ENCODE measurements at places on chromosomes 13 and 19.

DNA sequence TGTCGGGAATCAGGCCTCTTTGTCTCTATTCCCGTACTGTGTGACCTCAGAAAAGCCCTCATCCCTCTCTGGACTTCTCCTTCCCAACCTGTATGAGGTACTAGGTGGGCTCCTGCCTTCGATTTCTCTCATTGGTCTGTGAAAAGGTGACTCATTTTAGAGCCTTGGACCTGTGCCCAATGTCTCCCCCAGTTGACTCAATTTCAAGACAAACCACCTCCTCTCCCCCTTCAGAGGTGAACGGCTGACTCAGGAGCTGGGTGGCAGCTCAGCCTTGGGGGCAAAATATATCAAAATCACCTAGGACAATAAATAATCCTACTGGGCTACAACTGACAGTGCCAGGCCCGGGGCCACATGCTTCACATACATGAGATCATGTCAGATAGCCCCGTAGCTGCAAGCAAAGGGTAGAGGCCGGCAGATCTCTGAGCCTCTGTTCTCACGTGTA is 630 bp downstream of the COQ8B start:
- peaks cover 6% of the 10 kb centered on the region for H3K4me1 ChIP-seq
- H3K27ac ChIP-seq: peak overlapping the region; percentile 71
- H3K27me3 ChIP-seq: no peaks in the 10 kb centered on the region
- H3K4me3 ChIP-seq: peak overlapping the region; percentile 89
- no peaks in the 10 kb centered on the region for H3K36me3 ChIP-seq

DNA sequence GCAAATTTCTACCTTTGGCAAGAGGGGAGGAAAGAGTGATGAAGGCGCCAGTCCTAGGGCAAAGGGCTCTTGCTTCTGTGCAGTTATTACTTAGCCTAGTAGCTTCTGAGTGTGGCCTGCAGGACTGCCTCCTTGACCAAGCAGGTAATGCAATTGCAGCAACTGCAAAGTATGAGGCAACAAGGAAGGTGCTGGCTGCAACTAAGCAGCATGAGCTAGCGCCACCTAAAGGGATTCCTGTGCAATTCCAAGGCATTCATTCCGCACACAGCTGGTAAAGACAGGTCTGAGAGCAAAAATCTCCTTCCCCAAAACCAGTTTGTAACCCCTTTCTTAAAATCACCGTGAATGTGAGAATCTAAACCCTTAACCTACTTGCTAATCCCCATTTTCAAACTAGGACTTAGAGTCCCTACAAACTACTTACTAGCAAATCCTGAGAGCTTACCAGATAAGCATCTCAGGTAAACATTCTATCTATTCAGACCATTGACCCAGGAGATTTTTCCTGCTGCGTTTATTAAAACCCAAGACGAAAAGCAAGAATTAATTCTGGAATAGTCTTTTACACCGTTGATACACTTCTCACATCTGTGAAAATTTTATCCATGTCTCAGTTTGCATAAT is 62.9 kb downstream of the DCT start:
- H3K27me3 ChIP-seq: no peaks in the 10 kb centered on the region
- H3K4me1 ChIP-seq: no peaks in the 10 kb centered on the region
- peak; percentile 92 for DNase-seq
- H3K27ac ChIP-seq: no peak overlapping the region
- no peaks in the 10 kb centered on the region for H3K36me3 ChIP-seq
- no peak overlapping the region for H3K4me3 ChIP-seq

GRCh38 chr13:73989244-73989843 is 144.9 kb downstream of the KLF12 start:
- H3K27me3 ChIP-seq: no peaks in the 10 kb centered on the region
- H3K4me1 ChIP-seq: peaks cover 7% of the 10 kb centered on the region
- H3K36me3 ChIP-seq: no peaks in the 10 kb centered on the region
- no peak overlapping the region for H3K27ac ChIP-seq

DNA sequence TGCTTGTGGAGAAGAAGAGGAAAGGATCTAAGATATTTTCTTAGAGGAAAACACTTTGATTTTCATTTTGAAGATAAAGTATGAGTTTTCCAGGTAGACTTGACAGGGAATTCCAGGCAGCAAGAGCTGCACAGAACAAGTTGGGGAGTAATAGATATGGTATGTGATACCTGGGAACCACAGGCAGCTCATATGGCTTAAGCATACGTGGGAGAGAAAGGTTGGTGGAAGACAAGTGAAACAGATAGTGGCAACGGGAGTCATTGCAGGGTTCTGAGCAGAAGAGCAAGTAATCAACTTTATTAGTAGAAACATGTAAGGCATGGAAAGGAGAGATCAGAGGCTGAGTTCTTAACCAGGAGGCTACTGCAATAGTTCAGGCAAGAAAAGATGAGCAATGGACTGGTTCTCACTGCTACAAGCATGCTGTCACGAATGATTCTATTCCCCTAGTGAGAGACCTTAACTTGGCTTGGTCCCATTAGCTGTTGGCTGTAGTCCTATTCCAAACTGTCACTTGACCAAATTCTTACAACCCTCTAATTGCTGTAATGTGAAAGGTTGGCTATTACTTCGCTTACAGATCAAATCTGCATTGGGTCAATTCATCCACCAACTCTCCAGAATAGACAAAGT is 217.9 kb downstream of the VWA8 start:
- H3K27me3 ChIP-seq: no peaks in the 10 kb centered on the region
- no peak overlapping the region for H3K4me3 ChIP-seq
- no peaks in the 10 kb centered on the region for H3K4me1 ChIP-seq

- no peak for DNase-seq
- H3K27ac ChIP-seq: no peak overlapping the region
- H3K4me3 ChIP-seq: no peak overlapping the region
- no peaks in the 10 kb centered on the region for H3K27me3 ChIP-seq
- no peaks in the 10 kb centered on the region for H3K4me1 ChIP-seq
Measured at GRCh38 chr19:13633109-13633508, 126.8 kb upstream of the CACNA1A start.

- H3K4me1 ChIP-seq: no peaks in the 10 kb centered on the region
- H3K4me3 ChIP-seq: no peak overlapping the region
- no peak overlapping the region for H3K27ac ChIP-seq
- no peak for DNase-seq
- no peaks in the 10 kb centered on the region for H3K36me3 ChIP-seq
Measured at GRCh38 chr19:31783592-31783991, 434.4 kb upstream of the TSHZ3 start.

GRCh38 chr19:7287722-7288121 is 6.5 kb downstream of the INSR start:
- H3K4me3 ChIP-seq: no peak overlapping the region
- no peak for DNase-seq
- H3K4me1 ChIP-seq: no peaks in the 10 kb centered on the region
- H3K27me3 ChIP-seq: no peaks in the 10 kb centered on the region

- DNase-seq: no peak
- H3K4me3 ChIP-seq: no peak overlapping the region
- no peaks in the 10 kb centered on the region for H3K36me3 ChIP-seq
Measured at GRCh38 chr19:10008184-10008765, 2.0 kb downstream of the COL5A3 start.

- H3K4me1 ChIP-seq: peaks cover 5% of the 10 kb centered on the region
- H3K36me3 ChIP-seq: no peaks in the 10 kb centered on the region
- H3K4me3 ChIP-seq: no peak overlapping the region
- DNase-seq: peak; percentile 86
Measured at GRCh38 chr19:48660852-48661710, 11.7 kb downstream of the NTN5 start.

- H3K4me1 ChIP-seq: no peaks in the 10 kb centered on the region
- no peak overlapping the region for H3K4me3 ChIP-seq
- no peaks in the 10 kb centered on the region for H3K27me3 ChIP-seq
Measured at GRCh38 chr13:106205871-106206270, 329.6 kb downstream of the EFNB2 start.

DNA sequence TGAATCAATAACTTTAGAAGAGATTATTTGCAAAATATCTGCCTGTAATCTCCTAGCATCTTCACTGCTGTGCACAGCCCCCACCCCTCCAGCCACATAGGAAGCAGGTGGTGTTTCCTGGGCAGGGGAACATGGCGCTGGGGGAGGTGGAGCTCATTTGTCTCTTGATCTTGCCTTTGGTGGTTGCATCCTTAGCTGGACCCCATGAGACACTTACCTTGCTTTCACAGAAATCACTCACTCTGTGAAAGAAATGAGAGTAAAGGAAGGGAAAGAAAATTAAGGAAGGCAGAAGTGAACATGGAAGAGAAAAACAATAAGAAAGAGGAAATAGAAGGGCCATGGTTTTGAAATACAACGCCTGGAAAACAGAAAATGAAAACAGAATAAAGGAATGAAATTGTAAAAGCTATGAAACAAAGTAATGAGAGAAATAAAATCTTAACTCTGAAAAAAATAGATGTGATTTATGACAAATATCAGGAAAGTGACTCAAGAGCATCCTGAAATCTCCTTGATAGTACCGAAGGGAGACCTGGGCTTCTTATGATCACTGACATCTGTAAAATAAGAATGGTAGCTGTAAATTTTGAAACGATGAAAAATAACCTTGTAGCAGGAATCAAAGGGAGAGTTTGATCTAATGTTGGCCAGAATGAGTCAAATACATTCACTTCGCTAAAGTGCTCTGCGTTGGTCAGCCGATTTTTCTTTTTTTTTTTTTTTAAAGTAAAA is 17.2 kb upstream of the RNASEH2B start:
- H3K36me3 ChIP-seq: no peaks in the 10 kb centered on the region
- H3K27ac ChIP-seq: no peak overlapping the region
- H3K4me1 ChIP-seq: no peaks in the 10 kb centered on the region
- no peak for DNase-seq
- no peak overlapping the region for H3K4me3 ChIP-seq

DNA sequence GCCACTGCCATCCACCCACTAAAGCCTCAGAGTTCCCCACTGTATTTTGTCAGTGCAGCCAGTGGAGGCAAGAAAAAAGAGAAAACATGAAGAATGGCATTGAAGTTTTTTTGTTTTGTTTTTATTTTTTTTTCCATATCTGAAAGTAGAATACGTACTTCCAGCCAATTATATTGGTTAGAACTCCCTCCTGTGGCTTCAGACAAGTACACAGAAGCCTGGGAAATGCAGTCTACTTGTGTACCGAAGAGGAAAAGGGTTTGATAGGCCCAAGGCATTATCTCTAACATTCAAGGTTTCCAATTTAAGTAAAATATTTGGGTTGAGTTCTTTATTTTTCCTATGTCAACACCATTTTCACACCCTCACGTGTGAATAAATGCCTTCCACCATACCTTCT is 696.2 kb upstream of the GPC6 start:
- no peaks in the 10 kb centered on the region for H3K27me3 ChIP-seq
- no peak for DNase-seq
- no peaks in the 10 kb centered on the region for H3K4me1 ChIP-seq
- no peak overlapping the region for H3K4me3 ChIP-seq
- no peaks in the 10 kb centered on the region for H3K36me3 ChIP-seq
- no peak overlapping the region for H3K27ac ChIP-seq

- H3K27me3 ChIP-seq: no peaks in the 10 kb centered on the region
- H3K27ac ChIP-seq: no peak overlapping the region
- no peaks in the 10 kb centered on the region for H3K36me3 ChIP-seq
- no peak for DNase-seq
Measured at GRCh38 chr13:48132961-48133360, 38.1 kb upstream of the MED4 start.

GRCh38 chr13:36872621-36873020 is 47.4 kb downstream of the SMAD9 start:
- no peaks in the 10 kb centered on the region for H3K4me1 ChIP-seq
- no peak for DNase-seq
- H3K27ac ChIP-seq: no peak overlapping the region
- no peaks in the 10 kb centered on the region for H3K27me3 ChIP-seq
- H3K4me3 ChIP-seq: no peak overlapping the region

DNA sequence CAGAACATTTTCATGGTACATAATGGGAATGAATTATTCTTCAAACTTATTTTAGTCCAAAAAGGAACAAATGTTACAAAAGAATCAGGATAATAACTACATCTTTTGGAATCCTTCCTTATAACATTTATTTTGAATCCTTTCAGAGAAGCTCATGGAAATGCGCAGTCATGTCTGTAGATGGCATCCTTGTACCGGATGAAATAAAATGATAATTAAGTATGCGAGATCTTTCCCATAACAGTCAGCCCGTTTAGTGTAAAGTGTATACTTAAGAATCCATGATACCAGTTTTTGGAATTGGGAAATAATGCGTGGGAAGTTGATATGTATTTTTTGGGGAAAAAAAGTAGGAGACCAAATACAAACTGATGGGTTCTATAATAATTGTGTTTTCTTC is 418.8 kb downstream of the GPC5 start:
- no peaks in the 10 kb centered on the region for H3K36me3 ChIP-seq
- no peaks in the 10 kb centered on the region for H3K27me3 ChIP-seq
- no peaks in the 10 kb centered on the region for H3K4me1 ChIP-seq
- no peak for DNase-seq

DNA sequence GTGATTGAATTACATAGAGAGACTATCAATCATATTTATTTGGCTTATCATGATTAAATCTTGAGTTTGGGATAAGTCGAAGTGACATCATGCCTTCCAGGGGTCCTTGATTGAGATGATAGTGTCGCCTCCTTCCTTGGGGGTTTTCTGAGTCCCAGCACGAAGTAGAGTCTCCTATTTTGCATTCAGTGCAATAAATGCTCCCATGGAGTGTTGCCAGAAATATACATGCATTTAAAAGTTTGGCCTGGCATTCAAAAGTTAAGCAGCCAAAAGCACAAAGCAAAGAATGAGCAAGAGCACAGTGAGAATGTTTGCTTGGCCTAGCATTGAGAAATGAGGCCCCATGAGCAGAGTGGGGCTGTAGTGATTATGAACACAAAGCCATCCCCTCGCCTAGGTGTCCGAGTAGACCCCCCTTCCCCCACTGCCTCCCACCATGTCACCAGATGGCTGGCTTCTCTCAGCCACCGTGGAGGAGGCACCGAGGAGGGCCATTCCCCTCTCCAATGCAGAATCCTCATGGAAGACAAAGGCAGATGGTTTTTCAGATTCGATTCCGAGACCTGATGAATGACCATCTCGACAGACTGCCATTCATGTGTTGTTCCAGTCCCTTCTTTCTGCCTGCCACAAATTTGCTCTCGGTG is 58.8 kb upstream of the UBL3 start:
- no peaks in the 10 kb centered on the region for H3K4me1 ChIP-seq
- no peak for DNase-seq
- no peaks in the 10 kb centered on the region for H3K36me3 ChIP-seq
- H3K27me3 ChIP-seq: no peaks in the 10 kb centered on the region

DNA sequence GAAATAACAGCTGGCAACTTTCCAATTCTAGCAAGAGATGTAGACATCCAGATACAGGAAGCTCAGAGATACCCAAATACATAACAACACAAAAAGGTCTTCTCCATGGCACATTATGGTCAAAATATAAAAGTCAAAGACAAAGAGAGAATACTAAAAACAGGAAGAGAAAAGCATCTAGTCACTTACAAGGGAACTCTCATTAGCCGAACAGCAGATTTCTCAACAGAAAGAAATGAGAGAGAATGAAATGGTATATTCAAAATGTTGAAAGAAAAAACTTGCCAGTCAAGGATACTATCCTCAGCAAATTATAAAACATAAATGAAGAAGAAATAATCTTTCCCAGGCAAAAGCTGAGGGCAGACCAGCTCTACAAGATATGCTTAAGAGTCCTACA is 12.4 kb downstream of the ZNF780A start:
- no peak for DNase-seq
- H3K4me3 ChIP-seq: no peak overlapping the region
- H3K36me3 ChIP-seq: peaks cover 10% of the 10 kb centered on the region

- peaks cover 1% of the 10 kb centered on the region for H3K27me3 ChIP-seq
- DNase-seq: no peak
- H3K4me3 ChIP-seq: no peak overlapping the region
- H3K27ac ChIP-seq: no peak overlapping the region
- no peaks in the 10 kb centered on the region for H3K36me3 ChIP-seq
- H3K4me1 ChIP-seq: no peaks in the 10 kb centered on the region
Measured at GRCh38 chr19:2846180-2846894, 5.1 kb downstream of the ZNF555 start.

- peak; percentile 12 for DNase-seq
- H3K4me1 ChIP-seq: no peaks in the 10 kb centered on the region
- H3K36me3 ChIP-seq: no peaks in the 10 kb centered on the region
- no peak overlapping the region for H3K27ac ChIP-seq
Measured at GRCh38 chr13:95571941-95572340, 19.4 kb downstream of the CLDN10 start.
